ENCODE measurements at places on chromosomes 6 and 20.

DNA sequence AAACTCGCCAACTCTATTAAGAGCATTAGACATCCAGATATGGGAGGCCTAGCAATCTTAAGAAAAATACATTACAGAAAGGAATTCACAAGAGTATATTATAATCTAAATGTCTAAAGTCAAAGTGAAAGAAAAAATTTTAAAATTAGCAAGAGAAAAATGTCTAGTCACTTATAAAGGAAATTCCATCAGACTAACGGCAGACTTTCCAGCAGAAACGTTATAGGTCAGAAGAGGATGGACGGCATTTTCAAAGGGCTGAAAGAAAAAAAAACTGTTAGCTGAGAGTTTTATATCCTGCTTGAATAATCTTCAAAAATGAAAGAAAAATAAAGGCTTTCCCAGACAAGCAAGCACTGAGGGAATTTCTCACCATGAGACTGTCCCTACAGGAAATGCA is 269.0 kb downstream of the HDGFL1 start:
- peak; percentile 38 for DNase-seq

DNA sequence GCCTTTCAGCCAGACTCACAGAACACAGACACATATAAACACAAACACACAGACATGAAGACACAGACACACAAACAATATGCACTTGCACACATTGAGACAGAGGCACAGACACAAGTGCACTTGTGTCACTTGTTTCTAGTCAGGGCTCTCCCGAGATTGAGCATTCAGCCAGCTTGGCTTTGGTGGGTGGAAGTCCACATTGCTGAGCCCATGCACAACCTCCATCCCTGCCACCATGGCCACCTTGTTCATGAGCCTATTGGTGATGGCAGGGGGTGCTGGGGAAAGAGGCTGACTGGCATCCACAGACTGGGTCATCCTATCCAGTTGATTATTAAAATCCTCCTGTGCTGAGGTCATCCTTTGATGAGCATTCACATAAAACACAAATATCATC is 11.5 kb upstream of the CST7 start:
- no peak for DNase-seq

DNA sequence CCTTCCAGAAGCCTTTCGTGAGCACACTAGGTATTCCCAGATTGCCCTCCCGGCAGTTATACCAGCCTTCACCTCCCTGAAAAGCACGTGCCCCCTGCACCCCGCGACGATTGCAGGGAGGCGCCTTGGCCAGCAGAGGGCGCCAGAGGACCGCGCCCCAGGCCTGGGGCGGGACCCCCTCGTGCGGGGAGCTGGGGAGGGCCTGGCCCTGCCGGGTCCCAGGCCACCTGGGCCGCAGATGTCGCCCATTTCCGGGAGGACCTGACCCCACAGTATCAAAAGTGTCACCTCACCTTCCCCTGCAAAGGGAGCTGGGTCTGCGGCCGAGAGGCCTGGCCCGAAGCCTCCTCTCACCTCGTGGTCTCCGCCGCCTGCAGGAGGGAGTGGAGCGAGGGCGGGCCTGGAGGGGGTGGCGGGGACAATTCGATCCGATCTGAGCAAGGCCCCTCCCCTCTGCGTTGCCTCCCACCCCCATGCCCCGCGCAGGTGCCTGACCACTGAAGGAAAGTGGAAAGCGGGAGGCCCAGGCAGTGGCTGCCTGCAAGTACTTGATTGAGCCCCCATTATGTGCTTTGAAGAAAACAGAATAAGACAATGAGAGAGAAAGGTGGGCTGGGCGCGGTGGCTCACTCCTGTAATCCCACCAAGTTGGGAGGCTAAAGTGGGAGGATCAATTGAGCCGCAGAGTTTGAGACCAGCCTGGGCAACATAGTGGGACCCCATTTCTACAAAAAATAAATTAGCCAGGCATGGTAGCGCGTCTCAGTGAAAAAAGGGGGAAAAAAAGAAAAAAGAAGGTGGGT is 3.5 kb upstream of the SNAI1 start:
- DNase-seq, result peak; percentile 43

DNA sequence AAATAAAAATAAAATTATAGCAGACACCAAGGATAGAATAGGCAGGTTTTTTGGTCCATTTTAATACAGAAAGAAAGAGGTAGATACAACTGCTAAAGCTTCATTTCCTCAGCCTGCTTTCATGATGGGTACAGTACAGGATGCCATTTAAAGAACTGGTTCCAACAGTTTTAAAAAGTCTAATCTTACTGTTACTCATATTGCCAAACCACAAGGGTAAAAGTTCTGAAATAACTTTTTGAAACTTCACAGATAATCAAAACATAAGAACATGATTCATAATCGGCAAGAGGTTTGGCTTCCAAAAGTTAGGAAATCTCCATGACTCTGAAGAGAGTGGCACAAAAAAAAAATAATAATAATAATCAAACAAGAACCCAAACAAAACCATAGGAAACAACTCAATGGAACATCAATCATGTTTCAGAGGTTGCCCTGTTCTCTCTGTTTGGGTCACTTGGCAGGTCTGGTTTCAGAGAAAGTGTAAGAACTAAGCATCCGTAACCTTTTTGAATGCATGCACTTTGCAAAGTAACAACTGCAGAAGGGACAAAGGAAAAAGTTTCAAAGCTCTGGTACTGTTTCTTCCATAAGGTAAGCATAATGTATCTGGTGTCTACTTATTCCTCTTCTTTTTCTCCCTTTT is 79.7 kb downstream of the SMLR1 start:
- DNase-seq, result peak; percentile 79

GRCh38 chr20:11110535-11110934 is 436.7 kb upstream of the JAG1 start:
- DNase-seq, result no peak

DNA sequence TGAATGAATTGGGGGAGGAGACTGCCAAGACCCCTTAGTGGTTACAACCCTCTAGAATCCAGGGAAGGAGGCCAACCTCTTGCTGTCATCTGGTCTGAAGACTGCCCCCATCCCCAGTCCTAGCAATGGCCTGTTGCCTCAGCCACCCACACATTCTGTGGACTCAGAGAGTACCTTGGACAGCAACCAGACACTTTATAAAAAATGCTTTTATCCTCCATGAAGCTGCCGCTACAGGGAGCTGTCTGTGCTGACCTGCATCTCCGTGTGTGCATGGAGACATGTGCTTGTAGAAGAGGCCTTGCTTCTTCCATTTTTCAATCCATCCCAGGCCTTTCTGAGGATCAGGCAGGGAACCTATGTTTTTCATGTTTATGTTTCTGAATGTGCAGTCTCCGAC is 15.2 kb downstream of the CDH22 start:
- peak; percentile 63 for DNase-seq

DNA sequence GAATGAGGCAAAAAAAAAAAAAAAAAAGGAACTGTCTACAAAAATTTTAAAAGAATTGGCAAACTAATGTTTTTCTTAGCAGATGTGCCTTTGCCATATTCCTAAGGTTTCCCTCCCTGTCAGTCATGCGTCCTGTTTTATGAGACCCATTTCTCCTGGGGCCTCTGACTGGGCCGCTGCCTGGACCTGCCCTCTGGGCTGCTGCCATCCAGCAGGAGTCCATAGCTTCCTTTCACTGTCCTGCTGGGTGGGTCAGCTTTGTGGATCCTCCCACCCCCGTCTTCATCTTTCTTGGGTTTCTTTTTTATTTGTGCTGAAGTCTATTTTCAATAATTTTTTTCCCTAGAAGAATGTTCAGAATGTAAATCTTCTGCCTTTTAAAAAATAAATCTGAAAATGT is 110.8 kb upstream of the SCP2D1 start:
- DNase-seq, result no peak

- no peak for DNase-seq
These were observed 4.4 kb downstream of the MOCS1 start for GRCh38 chr6:39929733-39930461.

GRCh38 chr6:85185977-85186376 is 263.9 kb upstream of the NT5E start:
- DNase-seq, result no peak

- DNase-seq, result peak; percentile 50
These were observed 28.6 kb downstream of the GPX5 start for GRCh38 chr6:28553986-28554881.

- DNase-seq, result peak; percentile 79
These were observed 27.0 kb upstream of the TFB1M start for GRCh38 chr6:155341130-155341828.

- DNase-seq, result no peak
These were observed 22.9 kb downstream of the QKI start for GRCh38 chr6:163437466-163437865.

GRCh38 chr6:105868823-105869460 is 217.2 kb upstream of the PRDM1 start:
- DNase-seq, result peak; percentile 15

DNA sequence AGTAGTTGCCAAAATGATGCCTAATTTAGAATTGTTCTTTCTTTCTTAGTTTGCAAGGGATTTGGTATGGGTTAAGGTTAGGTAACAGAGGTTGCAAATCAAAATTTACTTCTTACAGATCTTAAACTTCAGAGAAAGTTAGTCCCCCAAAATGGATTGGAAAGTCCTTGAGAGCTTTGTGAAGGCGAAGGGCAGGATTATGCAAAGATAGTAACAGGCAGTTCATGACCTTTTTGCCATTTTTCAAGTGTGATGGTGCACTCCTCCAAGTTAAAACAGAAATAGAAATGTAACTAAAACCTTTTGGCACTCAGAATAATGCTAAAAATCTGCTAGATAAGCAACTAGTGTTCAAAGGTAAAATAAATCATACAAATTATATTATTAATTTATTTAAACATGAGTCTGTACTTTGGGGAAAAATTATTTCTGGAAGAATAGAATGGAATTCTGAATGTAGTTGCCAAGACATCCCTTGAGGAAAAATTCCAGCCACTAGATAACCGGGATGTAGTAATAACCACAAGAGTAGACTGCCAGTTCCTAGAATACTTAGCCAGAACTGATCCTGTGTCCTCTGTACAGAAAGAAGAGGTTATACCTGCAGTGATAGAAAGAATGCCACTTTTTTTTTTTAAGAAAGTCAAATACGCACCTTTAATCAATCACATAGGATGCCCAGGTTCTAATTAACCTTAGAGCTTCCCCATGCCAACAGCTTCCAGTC is 31.8 kb upstream of the DAAM2 start:
- no peak for DNase-seq

DNA sequence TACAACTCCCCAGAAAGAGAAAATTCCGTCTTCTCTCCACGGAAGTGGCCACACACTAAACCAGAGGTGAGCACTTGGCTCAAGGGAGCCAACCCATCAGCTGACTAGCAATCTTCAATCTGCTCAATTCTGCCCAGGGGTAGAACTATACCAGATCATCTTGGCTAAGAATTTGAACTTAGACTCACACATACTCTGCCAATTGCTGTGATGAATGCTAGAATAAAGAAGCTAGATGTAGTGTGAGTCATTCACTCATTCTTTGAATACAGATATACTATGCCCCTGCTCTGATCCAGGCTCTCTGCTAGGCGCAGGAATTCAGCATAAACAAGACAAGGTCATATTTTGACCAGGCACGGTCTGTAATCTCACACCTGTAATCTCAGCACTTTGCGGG is 147.9 kb upstream of the SHLD1 start:
- peak; percentile 23 for DNase-seq

DNA sequence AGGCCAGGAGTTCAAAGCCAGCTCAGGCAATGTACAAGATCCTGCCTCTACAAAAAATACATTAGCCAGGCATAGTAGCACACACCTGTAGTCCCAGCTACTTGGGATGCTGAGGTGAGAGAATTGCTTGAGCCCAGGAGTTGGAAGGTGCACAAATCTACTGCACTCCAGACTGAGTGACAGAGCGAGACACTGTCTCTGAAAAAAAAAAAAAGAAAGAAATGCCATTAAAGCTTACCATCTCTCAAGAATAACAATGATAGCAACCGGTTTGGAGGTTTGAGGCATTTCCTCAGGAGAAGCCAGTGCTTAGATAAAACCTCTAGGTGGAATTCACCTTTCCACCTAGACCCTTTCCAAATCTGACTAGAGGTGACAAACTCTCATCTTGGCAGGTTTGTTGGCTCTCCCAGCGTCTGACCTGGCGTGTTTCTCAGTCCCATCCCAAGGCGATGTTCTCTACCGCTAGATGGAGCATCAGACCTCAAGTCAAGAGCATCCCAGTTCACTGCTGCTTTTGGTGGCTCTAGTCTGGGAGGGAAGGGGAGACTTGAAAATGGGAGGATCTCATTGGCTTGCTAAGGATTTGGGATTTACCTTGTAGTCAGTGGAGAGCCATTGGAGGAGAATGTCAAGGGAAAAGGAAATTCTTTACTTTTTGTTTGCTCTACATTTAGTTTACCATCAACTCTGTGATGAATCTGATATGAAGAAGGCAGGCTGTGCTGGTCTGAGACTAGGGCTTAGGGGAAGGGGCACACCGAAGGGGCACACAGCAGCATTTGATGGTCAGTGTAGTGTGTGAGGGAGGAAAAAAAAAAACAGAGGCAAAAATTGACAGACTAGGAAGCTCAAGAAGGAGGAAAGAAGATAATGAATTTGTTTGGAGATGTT is 67.9 kb downstream of the NCOA7 start:
- peak; percentile 87 for DNase-seq

Measured in M059J (cell line).